ENCODE measurements at places on chromosomes 12 and 14. TPM values are rescaled to one million over a fixed set of nuclear protein-coding genes. Genes with fewer than 3 reads are reported as not detected.

DNA sequence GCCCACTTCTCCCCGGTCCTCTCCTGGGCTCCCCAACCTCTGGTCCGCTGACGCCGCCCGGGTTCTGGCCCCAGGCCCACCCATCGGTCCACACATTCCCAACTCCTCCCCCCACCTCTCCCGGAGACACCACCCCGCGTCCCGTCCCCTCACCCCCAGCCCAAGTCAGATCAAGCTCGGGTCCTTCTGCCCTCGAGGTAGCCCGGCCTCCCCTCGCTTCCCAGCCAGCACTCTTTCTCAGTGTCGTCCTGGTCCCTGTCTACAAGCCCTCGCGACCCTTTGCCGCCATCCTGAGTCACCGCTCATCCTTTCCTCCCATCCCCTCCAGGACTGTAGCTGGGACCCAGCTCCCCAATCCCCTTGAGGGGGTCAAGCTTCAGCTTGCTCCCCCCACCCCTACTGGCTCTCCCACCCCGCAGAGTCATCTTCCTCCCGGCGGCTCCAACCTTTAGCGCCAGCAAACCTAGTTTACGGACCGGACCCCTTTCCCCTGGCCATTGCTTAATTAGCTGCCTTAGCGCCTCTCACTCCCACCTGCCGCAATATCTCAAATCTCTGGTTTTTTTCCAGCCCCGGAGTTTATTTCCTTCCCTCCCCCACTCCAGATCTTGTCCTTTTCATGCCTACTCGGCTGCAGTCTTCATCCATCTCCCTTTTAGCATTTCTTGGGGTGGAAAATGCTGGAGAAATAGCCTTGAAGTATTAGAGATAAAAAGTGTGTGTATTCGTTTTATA is 1.1 kb downstream of the PPP4R4 start:
- no peak for DNase-seq
- H3K4me3 ChIP-seq: peak overlapping the region; percentile 50
- peaks cover 60% of the 10 kb centered on the region for H3K27me3 ChIP-seq

GRCh38 chr14:40096968-40097367 is 664.7 kb upstream of the FBXO33 start:
- no peaks in the 10 kb centered on the region for H3K27me3 ChIP-seq
- H3K4me3 ChIP-seq: no peak overlapping the region
- H3K36me3 ChIP-seq: no peaks in the 10 kb centered on the region
- no peak for DNase-seq
- H3K27ac ChIP-seq: no peak overlapping the region

- H3K36me3 ChIP-seq: no peaks in the 10 kb centered on the region
- DNase-seq: no peak
- no peak overlapping the region for H3K27ac ChIP-seq
These were observed 540.0 kb upstream of the TBX3 start for GRCh38 chr12:115223991-115224390.

GRCh38 chr12:54759751-54760150 is 94.6 kb upstream of the MUCL1 start:
- no peak overlapping the region for H3K27ac ChIP-seq
- H3K4me1 ChIP-seq: no peaks in the 10 kb centered on the region
- H3K4me3 ChIP-seq: no peak overlapping the region
- no peaks in the 10 kb centered on the region for H3K27me3 ChIP-seq

- H3K27me3 ChIP-seq: no peaks in the 10 kb centered on the region
- no peaks in the 10 kb centered on the region for H3K4me1 ChIP-seq
- no peak overlapping the region for H3K4me3 ChIP-seq
- H3K27ac ChIP-seq: no peak overlapping the region
- DNase-seq: no peak
These were observed 16.6 kb downstream of the SOCS2 start for GRCh38 chr12:93589081-93589480.

DNA sequence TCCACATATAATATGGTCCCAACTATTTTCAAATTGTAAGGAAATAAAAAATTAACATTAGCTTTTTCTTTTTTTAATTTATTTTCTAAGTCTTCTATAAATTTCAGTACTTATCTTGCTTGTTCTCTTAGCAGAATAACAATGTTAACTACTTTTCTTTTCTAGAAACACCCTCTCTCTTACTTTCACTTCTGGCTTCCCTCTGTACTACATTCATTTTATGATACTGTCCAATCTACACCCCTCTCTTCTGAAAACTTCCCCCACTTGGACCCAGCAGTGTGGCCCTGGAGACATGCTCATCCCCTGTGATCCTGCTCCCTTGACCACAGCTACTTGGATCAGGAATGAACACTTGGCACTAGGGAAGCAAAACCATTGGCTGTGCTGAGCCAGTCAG is 15.7 kb downstream of the SGPP1 start:
- H3K4me3 ChIP-seq: no peak overlapping the region
- no peaks in the 10 kb centered on the region for H3K27me3 ChIP-seq
- no peak for DNase-seq
- no peak overlapping the region for H3K27ac ChIP-seq
- no peaks in the 10 kb centered on the region for H3K4me1 ChIP-seq

- DNase-seq: no peak
- no peak overlapping the region for H3K27ac ChIP-seq
- no peaks in the 10 kb centered on the region for H3K36me3 ChIP-seq
- H3K4me3 ChIP-seq: no peak overlapping the region
- H3K4me1 ChIP-seq: peaks cover 9% of the 10 kb centered on the region
These were observed 29.3 kb upstream of the DAAM1 start for GRCh38 chr14:59159169-59159568.

DNA sequence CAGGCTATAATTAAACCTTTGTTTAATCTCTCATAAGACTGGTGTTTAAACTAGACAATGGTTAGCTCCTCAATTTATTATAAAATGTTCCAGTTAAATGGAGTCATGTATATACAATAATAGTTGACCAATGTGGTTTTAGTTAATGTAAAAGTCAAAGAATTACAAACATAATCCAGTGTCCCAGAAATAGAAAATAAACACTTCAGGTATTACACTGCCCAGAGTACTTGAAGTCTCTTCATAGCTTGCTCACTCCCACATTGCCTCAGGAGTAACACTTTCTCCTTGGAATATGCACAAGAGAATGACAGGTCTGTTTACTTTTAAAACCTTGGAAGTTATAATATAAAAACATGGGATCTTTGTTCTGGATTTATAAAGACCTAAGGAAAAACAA is 60.5 kb downstream of the SLC38A1 start:
- no peaks in the 10 kb centered on the region for H3K27me3 ChIP-seq
- no peak for DNase-seq
- H3K4me1 ChIP-seq: peaks cover 3% of the 10 kb centered on the region
- H3K36me3 ChIP-seq: no peaks in the 10 kb centered on the region
- no peak overlapping the region for H3K4me3 ChIP-seq

GRCh38 chr12:76588881-76589565 is 29.5 kb upstream of the OSBPL8 start:
- no peaks in the 10 kb centered on the region for H3K4me1 ChIP-seq
- DNase-seq: peak; percentile 27
- no peaks in the 10 kb centered on the region for H3K36me3 ChIP-seq
- H3K27ac ChIP-seq: peak overlapping the region; percentile 72
- H3K27me3 ChIP-seq: no peaks in the 10 kb centered on the region

DLK1 gene
- total RNA-seq: not detected

GNB3 gene
- 0.84 TPM for total RNA-seq

Data from tibial nerve (tissue), 4 donors.